ENCODE measurements at places on chromosomes 6 and 20.

DNA sequence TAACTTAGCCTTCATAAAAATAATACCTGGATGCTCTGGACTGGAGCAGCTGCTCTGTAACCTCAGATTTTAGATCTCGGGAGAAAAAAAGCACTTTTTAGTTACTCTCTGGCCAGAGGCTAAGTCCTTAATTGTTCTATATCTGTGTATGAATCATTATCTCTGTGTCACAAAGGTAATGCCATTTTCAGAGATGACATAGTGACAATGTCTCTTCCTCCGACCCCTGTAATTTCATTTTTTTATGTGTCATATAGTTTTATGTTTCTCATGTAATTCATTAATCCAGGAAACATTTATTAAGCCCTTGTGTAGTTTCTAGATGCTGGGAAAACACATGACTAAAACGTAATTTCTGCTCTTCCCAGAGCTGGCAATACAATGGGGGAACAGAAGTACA, 55.6 kb downstream of the SENP6 start:
- DNase-seq = no peak

GRCh38 chr6:138719011-138719635, 54.4 kb upstream of the CCDC28A start:
- no peak for DNase-seq

DNA sequence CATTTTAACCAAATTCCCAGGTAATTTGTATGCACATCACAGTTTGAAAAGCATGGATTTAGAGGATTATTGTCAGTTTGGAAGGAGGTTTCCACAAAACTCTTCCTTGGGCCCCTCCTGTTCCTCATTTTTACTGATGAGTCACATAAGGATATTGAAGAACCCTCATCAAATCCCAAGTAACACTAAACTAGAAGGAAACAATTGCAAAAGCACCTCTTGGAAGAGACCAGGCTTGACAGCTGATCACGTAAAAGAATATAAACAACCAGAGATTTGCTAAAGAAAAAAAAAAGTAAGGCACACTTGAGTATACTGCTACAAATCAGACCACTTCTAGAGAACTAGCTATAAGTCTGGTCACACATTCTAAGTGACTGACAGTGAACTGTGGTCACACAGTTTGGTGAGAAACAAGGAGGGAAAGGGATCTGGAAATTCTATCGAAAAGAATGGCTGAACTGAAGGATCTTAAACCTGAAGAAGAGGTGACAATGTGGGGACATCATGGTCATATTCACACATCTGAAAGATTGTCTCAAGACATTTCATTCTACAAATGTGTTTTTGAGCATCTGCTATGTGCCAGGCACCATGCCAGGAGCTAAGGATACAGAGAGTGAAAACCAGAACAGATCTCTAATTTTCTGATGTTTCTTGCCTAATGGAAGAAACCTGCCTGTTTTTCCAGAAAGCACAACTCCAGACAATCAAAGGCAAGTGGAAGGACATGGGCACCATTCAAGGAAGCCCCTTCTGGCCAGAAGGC, 24.1 kb downstream of the ZHX3 start:
- DNase-seq = no peak

GRCh38 chr6:146550911-146551310, 7.3 kb downstream of the RAB32 start:
- DNase-seq = no peak

- no peak for DNase-seq
These were observed 41.0 kb downstream of the SLC9A8 start for GRCh38 chr20:49853640-49854039.

DNA sequence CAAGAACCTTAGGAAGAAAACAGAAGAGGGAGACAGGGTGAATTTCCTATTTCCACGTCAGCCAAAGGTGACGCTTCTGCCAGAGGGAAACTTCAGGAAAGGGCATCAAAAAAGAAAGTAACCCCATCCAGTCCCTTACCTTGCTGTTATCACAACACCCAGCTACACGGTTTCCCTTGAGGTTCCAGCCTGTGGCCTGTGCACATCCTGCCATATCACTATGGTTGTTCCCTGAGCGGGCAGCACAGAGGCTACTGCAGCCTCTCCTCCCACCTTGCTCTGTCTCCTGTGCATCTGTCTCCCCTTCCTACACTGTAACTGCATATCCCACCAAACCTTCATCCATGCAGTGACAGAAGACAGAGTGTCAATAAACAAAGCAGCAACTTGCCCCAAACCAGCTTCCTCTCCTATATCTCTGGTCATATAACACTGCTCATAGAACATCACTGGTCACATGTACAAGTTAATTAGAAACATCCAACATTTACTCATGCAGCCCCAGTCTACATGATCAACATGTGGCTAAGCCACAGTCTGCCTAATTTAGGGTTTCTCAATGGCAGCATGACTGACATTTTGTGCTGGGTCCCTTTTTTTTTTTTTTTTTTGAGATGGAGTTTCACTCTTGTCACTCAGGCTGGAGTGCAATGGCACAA, 54.7 kb downstream of the GFOD1 start:
- DNase-seq = no peak

- no peak for DNase-seq
These were observed 206.5 kb upstream of the ZNF184 start for GRCh38 chr6:27679308-27679963.

- no peak for DNase-seq
These were observed 13.4 kb upstream of the FAM50B start for GRCh38 chr6:3835785-3836184.

DNA sequence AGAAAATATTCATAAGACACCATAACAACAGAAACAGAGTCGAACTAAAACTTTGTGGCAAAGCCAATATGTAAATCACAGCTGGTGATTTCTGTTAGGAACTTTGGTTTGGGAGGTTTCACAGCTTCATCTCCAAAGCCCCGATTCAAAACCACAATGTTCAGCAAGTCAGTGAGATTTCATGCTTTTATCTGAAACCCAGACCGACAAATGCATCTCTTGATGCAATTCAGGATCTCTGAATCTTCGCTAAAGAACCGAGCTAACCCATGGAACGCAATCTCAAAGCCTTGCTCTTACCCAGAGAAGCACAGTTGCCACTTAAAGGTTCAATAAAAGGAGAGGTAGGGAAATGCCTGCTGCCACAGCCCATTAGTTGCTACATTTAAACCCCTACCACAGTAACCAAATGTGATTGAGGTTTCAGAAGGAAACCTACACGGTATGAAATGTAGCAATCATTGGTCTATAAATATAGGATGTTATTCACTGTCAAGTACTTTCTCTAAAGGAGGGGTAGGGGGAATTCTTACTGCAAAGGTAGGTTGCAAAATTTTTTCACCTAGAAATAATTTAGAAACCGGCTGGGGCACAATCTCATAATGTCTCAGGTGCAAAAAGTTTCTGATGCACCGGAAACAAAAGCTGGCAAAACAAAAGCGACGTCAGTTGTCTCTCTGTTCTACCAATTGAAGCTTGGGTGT, 381.0 kb upstream of the ARID1B start:
- DNase-seq = peak; percentile 52

DNA sequence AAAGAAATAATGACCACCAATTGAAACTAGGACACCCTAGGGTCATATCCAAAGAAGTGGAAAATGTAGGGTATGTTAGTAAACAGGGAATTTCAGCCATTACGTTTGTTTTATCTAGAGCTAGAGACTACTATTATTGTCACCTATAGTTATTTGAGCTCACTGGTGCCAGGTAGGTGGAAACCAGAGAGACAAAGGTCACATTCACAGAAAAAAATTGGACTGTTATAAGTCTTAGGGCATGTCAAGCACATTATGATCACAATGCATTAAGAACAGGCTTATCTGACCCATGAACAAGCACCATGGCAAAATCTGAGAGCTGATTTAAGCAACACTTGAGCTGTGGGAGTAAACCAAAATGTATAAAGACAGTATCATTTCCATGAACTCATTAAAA, 530.1 kb upstream of the CITED2 start:
- no peak for DNase-seq

GRCh38 chr6:14079433-14079832, 38.1 kb upstream of the CD83 start:
- DNase-seq = no peak

GRCh38 chr6:118867181-118867580, 26.8 kb upstream of the ASF1A start:
- no peak for DNase-seq

DNA sequence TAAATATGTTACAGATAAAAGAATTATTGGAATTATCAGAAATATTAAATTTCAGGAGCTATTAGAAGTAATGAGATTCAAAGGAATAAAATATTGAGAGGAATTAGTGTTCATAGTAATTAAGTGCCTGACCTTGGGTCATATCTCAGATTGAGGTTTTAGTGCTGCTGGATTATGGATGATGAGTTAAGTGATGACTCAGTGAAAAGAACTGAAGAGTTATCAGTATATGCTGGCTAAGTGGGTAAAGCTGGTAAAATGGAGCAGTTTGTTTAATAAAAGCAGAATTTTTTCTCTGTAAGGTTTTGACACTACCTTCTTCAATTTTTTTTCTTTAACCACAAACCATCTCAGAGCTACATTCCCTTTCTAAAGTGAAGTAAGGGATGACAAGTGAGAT, 206.7 kb downstream of the MANEA start:
- no peak for DNase-seq

- no peak for DNase-seq
These were observed 16.5 kb downstream of the CARMIL1 start for GRCh38 chr6:25295651-25296050.

GRCh38 chr6:111603040-111603439, 2.6 kb downstream of the TRAF3IP2 start:
- no peak for DNase-seq

GRCh38 chr6:324116-324728, 31.9 kb downstream of the DUSP22 start:
- DNase-seq = no peak

DNA sequence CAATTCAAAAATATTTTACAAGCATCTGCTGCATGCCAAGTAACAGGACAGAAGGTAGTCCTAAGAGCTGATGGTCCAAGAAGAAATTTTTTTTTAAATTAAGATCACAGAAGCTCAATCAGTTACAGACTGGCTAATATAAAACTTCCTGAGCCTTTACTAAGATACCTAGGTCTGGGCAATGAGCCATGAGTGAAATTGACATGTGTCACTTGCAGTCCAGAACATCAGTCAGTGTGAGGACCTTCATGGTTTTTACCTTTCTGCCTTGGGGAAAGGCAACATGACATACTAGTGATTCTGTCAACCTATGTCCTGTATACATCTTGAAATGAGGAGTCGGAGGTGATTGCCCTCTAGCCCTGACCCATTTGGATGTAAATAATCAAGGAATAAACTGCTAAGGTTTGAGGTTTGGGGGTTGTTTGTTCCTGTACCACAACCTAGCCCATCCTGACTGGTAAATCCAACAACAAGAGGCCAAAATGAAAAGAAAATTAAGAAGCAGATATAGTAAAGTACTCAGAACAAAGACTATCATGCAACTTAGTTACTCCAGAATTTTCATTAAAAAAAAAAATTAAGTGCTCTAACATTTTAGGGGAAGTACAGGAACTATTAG, 70.0 kb downstream of the CNKSR3 start:
- DNase-seq = no peak

DNA sequence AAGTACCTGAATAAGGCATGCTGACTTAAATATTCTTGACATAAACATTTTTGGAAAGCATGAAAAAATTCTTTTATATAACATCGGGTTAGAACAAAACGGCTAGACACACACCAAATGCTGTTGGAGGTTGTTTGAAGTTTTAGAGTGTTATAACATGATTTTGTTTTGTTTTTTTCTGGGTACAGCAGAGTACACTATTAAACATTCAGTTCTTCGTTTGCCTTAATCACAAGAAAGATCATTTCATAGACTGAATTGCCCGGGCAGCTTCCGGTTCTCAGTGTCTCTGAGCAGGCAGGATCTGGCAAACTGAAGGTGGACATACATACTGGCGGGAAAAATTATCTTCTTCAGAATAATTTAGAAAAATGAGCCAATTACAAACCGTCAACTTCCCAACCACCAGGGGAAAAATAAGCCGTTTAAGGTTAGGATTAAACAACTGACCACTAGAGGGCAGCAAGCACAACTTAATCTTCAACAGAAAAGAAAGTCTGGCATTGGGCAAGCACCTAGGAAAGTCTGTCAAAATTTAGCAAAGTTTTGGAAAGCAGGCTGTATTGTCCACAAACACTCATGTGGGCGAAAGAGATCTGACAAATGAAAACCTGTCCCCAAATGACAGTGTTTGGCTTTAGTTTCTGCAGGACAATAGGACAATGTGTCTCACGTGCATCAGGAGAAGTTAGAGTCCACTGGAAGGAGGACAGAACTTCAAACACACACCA, 15.0 kb downstream of the ZNF217 start:
- peak; percentile 73 for DNase-seq

DNA sequence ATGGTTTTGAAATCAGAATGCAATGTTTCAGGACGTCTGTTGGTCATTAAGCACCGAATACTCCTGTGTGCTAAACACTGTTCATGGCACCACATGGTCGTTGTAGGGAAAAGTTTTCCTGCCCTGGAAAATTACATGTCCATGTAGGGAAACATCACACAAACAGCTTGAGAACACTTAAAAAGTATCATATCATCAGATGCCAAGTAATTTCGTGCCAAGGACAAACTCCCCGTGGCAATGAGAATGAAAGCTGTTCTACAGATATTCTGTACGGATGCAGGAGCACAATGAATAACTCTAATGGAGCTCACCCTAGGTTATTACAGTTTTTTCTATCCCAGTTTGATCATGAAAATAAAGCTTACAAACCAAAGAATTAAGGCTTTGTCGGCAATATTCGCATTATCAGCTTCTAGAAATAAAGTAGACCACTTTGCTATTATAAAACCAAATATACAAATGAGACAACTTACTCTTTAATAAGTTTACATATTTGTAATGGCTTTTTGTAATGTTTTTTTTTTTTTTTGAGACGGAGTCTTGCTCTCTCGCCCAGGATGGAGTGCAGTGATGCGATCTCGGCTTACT, 4.6 kb upstream of the DST start:
- DNase-seq = no peak

- DNase-seq = no peak
These were observed 163.6 kb upstream of the RIMS1 start for GRCh38 chr6:71722736-71723135.

Measured in GM13976 (cell line).